ENCODE measurements at places on chromosomes 5 and 9.

DNA sequence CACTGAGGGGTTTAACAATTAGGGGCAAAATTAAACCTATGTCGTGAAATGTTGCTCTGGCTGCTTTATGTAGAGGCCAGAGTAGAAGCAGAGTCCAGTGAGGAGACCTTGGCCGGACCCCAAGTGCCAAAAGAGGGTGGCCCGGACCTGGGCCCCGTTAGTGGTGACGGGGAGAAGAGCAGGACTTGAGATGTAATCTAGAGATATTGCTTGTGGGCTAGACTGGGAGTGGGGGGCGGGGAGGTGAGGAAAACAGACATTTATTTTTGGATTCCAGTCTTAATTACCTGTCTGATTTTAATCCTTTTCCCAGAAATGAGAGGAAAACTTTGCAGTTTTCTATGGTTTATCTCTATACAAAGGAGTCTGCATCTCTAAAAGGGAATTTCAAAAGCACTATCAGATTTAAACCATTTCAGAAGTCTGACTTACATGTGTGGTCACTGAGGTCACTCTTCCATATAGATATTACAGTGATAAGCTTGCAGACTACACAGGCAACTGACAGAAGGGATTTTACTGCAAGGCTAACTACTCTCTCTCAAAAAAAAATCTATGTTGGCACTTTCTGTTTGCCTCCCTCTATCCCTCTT, 108.1 kb downstream of the MED27 start:
- no peak for DNase-seq

GRCh38 chr5:126492939-126493338, 69.7 kb downstream of the GRAMD2B start:
- DNase-seq, result no peak

DNA sequence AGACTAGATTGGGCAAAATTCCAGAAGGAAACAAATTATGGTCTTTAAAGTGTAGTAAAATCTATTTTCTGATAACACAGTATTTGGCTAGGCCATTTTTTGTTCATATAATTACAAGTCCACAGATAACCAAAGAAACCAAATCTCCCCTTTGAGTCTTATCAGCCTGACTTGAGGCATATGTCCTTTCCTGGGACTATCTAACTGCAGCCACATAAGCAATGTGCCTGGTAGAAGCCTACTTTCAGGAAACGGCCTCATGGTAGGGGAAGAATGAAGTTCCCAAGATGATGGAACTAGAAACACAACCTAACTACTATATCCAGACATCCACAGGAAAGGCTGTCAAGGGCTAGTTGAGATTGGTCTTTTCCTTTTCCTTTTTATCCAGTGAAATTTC, 130.0 kb downstream of the PIK3R1 start:
- DNase-seq, result no peak

DNA sequence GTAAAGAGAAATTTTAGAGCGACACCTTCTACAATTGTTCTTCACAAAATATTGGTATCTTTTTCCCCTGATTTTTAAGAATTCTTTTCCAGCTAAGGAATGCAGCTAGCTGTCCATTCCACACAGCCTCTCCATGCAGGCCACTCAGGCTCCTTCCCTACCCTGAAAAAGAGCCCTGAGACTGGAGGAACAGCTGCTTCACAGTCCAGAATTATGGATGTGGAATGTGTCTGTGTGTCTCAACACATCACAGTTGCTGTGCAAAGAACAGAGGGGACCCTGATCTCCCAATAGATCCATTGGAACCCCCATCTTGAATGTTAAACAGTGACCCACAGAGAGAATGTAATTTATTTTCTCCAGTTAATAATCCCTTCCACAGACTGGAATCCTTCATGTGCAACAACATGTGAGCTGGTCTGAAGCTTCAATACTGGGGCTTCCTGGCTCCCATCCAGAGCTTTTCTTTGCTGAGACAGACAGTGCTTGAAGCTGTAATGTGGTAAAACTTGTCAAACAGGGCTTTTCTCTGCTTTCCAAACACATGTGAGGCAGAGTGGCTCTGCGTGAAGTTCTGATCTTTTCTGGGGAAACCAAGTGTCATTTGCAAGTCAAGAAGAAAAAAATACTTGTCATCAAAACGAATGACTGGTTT, 53.3 kb upstream of the SMC5 start:
- DNase-seq, result no peak

GRCh38 chr5:71786337-71787055, 67.4 kb downstream of the CARTPT start:
- no peak for DNase-seq

DNA sequence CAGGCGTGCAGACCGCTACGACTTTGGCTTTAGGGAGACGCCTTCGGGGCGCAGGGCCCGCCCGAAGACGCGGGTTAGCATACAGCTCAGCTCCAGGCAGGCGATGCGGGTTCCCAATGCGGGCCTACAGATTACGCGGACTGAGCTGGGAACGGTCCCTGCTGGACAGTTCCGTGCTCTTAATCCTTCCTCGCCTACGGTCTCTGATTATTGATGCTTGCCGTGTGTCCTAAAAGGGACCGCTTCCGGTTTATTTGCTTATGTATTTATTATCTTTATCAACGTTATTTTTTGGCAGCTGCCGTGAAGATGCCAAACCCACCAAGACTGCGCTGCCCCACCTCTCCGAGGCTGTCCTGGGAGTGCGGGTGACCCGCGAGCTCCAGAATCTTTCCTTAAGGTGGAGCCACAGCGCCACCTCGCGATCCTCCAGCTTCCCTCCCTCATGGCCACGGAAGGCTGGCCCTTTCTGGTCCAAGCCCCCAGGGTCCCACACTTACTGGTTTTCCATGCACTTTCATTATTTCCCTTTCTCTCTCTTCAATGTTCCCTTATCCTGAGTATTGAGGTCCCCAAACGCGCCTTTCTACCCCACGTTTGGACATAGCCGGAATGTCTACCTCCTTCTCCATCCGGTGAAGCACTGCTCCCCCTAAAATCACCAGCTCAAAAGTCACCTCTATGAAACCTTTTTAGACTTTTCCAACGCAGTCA, 7.0 kb upstream of the EBF1 start:
- DNase-seq, result peak; percentile 32

DNA sequence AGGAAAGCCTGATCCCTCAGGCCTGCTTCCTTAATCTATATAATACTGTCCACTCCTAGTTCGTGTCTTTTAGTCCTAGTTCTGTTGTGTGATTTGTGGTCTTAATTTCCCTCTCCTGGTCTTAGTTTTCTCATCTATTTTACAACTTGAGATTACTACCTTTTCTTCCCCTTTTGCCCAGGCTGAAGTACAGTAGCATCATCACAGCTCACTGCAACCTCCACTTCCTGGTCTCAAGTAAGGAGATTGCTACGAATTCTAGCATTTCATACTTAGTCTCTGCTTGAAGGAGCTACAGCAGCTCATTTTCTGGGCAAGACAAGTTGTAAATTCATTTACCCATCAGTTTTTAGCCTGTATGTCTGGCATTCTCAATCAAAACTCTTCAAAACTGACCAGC, 5.5 kb downstream of the TRIM32 start:
- no peak for DNase-seq

GRCh38 chr5:157222506-157223230, 42.0 kb downstream of the ITK start:
- DNase-seq, result no peak

All from nucleus accumbens (tissue), 56 donors.